ENCODE measurements at places on chromosomes 5 and 9.

DNA sequence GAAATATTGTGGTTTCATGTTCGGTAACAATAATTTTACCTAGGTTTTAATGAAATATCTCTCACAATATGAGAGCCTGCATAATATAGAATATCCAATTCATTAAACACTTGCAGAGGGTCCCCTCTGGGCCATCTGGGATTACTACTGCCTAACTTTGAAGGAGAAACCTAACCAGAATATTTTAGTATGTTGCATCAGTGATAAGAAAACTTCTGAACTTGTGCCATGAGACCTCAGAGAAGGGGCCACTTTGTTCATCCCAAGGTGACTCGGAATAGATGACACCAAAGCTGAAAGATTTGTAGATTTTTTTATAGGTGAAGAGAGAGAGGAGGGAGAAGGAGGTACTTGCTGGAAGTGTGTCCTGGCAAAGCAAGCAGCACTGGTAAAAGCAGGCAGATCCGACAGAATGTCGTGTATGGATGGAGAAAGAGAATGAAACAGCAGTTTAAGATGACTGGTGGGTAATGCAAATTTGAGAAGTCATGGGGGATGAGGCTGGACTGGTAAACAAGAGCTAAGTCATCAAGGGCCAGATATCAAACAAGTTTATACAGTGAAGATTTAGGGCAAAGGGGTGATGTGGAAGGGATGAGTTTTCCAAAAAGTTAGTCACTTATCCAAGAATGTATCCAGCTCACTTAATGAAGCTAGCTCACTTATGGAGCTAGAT, 372.3 kb downstream of the ADGRV1 start:
- DNase-seq: no peak

GRCh38 chr9:87497604-87498045, at the start of gene DAPK1:
Gene DAPK1, plus strand, starts transcription at chr9:87497867. Its CDS starts 1,211 bp downstream, at chr9:87499078.
- peak; percentile 41 for DNase-seq

GRCh38 chr5:168659286-168659847, 80.2 kb upstream of the PANK3 start:
- no peak for DNase-seq

GRCh38 chr5:159104051-159104651, 4.4 kb upstream of the EBF1 start:
- DNase-seq: no peak

DNA sequence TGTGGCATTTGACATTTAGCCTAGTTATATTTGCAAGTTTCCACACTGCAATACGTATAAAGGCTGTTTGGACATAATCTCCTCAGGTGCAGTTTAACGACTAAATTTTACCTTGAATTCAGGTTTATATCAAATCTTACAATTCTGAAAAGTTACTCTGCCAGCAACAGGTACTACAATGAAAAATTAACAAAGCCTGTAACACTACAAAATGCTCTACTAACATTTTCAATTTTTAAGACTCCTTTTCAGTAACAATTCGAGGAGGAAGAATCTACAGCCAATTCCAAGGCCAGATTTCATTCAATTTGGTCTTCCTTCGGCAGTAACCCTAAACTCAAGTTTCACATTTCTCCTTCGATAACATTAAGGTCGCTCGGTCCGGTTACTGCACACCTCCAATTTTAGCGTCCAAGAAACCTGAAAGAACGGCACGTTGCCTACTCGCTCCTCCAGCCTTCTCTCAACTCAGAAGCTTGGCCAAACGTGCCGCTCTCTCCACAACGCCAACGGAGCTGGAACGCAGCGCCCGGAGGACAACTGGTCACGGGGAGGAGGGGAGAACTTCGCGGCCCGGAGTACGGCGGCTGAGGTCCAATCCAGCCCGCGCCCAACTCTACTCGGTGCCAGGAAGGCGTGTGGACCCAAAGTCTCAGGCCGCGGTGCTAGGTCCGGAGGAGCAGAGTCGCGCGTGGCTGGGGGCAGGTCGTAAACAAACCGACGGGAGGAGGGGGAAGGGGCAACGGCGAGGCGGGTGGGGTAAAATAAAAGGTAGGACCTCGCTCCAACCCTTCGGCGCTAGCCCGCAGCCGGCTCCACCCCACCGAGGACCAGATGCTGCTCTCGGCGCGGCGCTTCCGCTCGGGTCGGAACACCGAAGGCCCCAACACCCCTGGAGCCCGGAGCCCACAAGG, 681 bp downstream of the FNIP1 start:
- peak; percentile 20 for DNase-seq

DNA sequence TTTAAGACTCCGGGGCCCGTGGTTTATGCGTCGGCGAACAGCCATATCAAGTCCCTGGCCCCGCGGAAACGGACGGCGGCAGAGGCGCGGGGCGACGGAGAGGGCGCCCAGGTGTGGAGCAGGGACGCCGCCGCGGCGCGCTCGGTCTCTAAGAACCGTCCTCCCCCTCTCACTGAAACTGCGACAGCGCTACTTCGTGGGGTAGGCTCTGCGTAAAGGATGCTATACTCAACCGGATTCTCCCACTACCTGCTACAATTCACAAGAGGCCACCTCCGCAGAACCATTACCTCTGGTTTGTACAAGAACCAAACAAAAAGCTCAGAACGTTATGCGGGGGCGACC, 404 bp downstream of the MRNIP start:
- DNase-seq: peak; percentile 30

DNA sequence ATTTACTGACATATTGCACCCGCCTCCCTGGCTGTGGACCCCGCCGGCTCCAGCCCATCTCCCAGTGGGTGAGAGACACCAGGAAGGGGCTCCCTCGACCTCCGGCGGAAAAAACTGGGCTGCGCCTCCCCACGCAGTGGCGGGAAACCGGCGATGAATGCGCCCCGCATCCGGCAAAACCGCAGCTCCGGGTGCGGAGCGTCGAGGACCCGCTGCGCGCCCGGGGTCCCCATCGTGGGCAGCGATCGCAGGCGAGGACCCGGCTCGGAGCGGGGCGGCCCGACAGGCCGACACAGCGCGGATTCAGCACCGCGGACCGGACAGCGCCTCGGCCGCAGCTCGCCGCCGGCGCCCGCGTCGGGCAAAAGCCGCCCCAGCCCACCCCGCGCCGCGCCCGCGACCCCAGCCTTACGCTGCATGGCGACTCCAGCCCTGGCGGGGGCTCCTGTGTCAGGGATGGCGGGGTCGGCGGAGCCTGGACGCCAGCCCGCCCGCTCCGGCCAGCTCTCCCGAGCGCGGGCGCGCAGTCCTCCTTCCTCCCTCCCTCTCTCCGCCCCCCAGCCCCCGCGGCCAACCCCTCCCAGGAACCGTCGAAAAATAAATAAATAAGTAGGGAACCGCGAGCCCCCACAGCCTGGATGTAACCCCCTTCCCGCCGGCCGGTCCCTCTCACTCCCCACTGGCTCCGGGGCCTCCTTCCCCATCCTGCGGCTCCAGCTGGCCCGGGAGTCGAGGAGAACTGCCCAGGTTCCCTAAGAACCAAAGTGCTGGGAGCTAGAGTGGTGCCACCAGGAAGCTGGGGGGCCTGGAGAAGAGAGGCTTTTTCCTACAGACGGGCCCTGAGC, 3.1 kb downstream of the LHX3 start:
- DNase-seq: no peak

DNA sequence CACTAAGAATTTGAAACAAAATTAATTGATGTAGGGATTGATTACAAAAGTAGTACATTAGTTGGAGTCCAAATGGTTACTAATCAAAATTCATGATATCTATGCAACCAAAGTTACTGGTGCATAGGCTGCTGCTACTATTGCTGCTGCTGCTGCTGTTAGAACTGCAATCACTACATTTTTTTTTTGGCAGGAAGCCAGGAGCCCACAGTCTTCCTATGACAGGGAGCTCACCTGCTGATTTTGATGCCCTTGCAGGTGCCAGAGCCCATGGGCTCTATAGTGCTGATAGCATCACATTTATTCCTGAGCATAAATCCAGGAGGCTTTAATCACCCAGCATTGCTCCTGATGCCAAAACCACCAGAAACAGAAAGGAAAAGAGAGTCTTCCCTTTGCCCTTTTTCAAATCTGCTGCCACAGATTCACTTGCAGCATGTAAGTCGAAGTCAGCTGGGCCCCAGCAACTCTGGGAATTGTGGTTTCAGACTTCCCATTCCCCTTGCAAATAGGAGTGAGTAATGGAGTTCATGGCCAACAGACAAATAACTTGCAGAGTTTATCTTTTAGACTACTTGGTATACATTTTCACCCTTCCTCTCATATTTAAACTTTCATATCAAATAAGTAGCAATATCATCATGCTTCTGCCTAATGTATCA, 17.6 kb downstream of the SLCO6A1 start:
- DNase-seq: no peak

- peak; percentile 9 for DNase-seq
Measured at GRCh38 chr9:105355781-105356180, 92.1 kb upstream of the FSD1L start.

- peak; percentile 4 for DNase-seq
Measured at GRCh38 chr9:86413971-86414880, 60.0 kb upstream of the TUT7 start.

- DNase-seq: no peak
Measured at GRCh38 chr9:73038089-73038509, 85.2 kb upstream of the ALDH1A1 start.

DNA sequence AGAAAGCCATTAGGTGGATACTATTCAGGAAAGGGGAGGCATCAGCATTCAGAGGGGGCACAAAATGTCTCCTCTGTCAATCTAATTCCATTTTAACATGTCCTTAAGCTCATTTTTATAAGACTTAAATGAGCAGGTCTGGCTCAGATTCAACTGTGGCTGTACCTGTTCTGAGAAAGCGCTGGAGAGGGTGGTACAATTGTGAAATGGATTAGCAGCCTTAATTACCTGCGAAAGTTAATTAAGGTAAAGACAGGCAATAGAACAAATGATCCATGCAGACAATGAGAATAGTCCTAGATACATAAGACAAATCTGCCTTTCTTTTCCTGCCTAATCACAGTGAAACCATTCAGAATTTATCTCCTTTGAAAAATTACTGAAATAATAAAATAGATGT, 96.2 kb downstream of the TAF11L14 start:
- no peak for DNase-seq

DNA sequence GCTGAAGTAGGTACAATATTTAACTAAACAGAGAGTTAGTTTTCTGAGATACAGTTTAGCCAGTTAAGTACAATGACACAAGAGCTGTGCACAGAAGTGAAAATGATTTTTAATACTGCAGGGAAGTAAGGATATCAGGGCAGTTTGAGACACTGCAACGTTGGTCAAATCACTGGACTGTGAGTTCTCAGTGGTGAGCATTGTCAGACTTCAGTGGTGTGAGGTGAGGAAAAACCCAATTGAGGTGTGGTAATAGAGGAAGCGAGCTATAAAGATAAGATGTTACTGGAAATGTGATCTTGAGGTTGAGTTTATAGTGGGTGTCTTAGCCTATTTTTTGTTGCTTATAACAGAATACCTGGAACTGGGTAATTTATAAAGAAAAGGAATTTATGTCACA, 12.8 kb upstream of the FBXL7 start:
- no peak for DNase-seq

DNA sequence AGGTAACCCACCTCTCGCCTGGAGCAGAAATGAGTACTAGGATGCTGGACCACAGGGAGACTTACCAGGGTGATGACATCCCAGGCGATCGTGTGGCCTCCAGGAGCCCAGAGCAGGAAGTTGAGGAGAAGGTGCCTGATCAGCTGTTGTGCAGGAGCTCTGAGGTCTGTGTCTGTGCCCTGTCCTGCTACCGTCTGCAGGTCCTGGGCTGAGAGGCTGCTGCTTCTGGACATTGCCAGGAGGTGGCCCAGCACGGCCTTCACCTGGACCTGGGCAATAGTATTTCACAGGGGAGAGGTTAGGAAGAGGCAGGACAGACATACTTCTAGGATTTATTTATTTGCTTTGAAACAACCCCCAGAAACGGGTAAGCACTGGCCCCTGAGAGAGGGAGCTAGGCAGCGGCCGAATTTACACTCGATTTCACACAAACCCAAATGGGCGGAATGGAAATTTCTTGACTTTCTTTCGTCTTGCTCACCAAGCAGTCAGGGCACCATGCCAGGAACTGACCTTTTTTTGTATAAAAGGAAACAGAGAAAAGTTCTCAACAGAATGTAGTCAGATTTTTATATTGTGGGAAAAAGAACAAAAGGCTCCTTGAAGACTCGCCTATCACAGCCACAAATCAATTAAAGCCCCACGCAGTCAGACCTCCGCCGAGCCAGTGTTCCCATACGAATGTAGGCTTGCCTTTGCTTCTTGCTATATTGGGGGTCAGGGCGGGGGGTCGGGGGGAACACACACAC, 210.3 kb downstream of the FANCC start:
- DNase-seq: no peak

DNA sequence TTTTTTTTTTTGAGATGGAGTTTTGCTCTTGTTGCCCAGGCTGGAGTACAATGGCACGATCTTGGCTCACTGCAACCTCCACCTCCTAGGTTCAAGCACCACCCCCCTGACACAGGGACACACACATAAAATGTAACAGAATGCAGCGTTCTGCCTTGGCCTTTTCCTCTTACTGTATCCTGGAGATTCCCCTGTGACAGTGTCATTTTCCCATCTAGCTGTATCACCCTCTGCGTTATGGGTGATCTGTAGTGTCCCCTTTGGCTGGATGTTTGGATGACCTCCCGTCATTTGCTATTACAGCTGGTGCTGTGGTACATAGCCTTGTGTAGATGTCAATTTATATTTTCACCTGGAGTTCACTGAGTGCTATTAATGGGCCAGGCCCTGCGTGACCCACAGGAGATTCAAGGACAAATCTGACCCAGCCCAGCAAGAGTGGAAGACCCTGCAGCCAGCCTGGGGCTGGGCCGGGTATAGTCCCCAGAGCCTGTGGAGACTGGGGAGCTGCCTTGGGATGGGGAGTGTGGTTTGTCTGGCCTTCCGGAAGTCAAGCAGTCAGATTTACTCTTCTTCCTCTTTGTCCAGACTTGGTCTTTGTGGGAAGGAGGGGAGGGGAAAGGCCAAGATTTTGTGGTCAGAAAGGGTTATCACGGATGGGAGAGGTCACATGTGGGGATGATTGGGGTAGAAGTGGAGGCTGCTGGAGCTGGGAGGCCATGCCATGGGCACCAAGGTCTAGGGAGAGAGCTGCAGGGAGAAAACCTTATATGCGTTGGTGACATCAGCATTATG, 43.6 kb downstream of the ERGIC1 start:
- DNase-seq: no peak

GRCh38 chr5:88679638-88680037, 203.3 kb downstream of the MEF2C start:
- no peak for DNase-seq

- no peak for DNase-seq
Measured at GRCh38 chr5:107594253-107595045, 76.3 kb downstream of the EFNA5 start.

DNA sequence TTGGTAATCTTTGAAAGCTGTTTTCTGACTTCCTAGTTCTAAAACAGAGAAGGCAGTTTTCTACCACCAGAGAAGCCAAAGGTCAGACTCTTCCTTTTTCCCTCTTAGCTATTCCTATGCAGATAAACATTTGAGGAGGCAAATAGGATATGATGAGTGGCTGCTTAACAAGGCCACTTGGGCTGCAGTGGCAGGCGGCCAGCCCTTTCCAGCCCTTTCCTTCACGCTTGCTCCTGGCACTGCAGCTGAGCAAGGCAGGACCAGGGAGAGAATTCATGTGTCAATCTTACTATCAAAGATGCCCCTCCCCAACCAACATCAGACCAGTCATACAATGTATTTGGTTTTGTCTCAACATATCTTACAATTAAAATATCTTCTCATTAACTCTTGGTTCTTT, 36.8 kb upstream of the RNF38 start:
- no peak for DNase-seq

- DNase-seq: no peak
Measured at GRCh38 chr5:2505217-2505616, 246.3 kb downstream of the IRX2 start.

GRCh38 chr5:167051402-167051768, 1240.1 kb upstream of the WWC1 start:
- no peak for DNase-seq
